Vein endothelial cell (primary cell): ENCODE measurements at places on chromosomes 2 and 18. TPM values are rescaled to one million over a fixed set of nuclear protein-coding genes. Genes with fewer than 3 reads are reported as not detected.

SP140L gene
- total RNA-seq, result 8.5 and 15.4 TPM in 2 replicates

ARHGEF4 gene
- total RNA-seq, result under 0.01 TPM in 1 of 2 replicates, not detected in the other

TMEM198 gene
- total RNA-seq, result not detected in 2 replicates

MLPH gene
- total RNA-seq, result 1.1 TPM in 1 of 2 replicates, not detected in the other

ZNF638 gene
- total RNA-seq, result 113 and 129 TPM in 2 replicates

ABCG5 gene
- total RNA-seq, result not detected in 2 replicates

TRIM43 gene
- total RNA-seq, result not detected in 2 replicates

STEAP3 gene
- total RNA-seq, result 13.4 and 20.6 TPM in 2 replicates

SERPINB7 gene
- not detected in 2 replicates for total RNA-seq

SALL3 gene
- total RNA-seq, result not detected in 2 replicates
